ENCODE measurements at places on chromosomes 5 and 9.

GRCh38 chr9:36903541-36904435, 130.3 kb downstream of the PAX5 start:
- DNase-seq = peak; percentile 83

GRCh38 chr5:172904643-172905345, 54.4 kb upstream of the RPL26L1 start:
- DNase-seq = no peak

GRCh38 chr9:133590231-133590855, 18.8 kb downstream of the FAM163B start:
- DNase-seq = no peak

- no peak for DNase-seq
These were observed 5.3 kb downstream of the LHX6 start for GRCh38 chr9:122223435-122223834.

DNA sequence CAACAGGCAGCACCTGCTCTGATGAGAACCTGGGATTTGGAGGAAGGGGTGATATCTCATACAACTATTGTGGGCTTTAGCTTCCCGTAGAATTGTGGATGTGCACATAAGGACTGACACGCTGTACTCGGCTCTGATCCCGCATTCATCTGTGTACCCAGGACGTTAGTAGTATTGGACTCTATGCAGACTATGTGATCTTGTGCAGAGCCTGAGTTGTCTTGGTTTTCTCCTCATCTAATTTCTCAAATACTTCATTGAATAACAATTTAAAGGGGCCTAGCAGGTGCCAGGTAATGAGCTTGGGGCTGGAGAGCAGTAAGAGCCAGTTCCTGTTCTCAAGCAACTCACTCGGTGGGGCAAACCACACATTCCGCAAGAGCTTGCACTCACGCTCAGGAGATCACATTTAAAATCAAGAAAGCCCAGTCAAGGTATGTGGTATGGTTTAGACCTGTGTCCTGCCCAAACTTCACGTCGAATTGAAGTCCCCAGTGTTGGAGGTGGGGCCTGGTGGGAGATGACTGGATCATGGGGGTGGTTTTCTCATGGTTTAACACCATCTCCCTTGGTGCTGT, 14.8 kb downstream of the C5orf15 start:
- no peak for DNase-seq

- DNase-seq = no peak
These were observed 277.8 kb downstream of the SLCO4C1 start for GRCh38 chr5:102018279-102018678.

GRCh38 chr5:79135790-79136553, 24.4 kb downstream of the BHMT start:
- no peak for DNase-seq

GRCh38 chr5:17359451-17360011, 138.5 kb upstream of the TAF11L2 start:
- no peak for DNase-seq

GRCh38 chr9:103713631-103714030, 380.5 kb upstream of the SMC2 start:
- no peak for DNase-seq

- DNase-seq = no peak
These were observed 2.2 kb downstream of the CPEB4 start for GRCh38 chr5:173890195-173890991.

- peak; percentile 78 for DNase-seq
These were observed 181.8 kb downstream of the GLIS3 start for GRCh38 chr9:4117835-4118610.

- peak; percentile 15 for DNase-seq
These were observed 146.5 kb upstream of the TLX3 start for GRCh38 chr5:171162596-171162995.

- no peak for DNase-seq
These were observed 75.1 kb downstream of the FGF18 start for GRCh38 chr5:171494452-171495121.

- DNase-seq = no peak
These were observed 225.4 kb upstream of the DAB2 start for GRCh38 chr5:39650008-39650762.

DNA sequence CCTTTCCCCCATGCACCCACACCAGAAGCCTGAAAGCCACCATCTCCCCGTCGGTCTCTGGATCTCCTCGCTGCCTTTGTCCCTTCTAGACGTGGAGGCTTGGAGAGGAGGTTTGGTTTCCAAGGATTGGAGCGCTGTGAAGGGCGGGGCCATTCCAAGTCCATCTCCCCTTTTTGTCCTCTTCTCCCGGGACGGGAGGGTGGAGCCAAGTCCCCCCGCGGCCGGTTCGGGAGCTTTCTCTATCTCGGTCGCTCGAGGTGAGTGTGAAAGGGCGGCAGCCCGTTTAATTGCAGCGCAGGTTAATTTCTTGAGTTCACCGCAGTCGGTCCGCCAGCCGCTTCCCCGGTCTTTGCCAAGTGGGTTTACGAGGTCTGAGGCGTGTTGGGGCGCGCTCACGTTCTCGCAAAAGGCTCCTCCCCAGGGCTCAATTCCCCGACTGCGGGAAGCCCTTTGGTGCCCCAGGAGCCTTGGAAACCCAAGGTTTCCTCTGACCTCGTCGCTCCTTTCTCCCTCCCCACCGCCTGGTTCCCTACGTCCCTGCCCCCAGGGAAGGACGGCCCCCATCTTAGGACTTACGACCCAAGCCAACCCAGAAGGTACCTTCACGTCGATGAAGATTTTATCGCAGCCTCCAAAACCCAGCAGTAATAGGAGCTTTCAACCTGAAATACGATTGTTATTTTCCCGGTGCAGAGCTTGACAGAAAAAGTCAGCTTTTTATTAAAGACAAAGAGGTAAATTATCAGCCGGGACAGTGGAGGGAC, 2.8 kb upstream of the ZNF462 start:
- DNase-seq = peak; percentile 14
